ENCODE measurements at places on chromosomes 1 and 21.

DNA sequence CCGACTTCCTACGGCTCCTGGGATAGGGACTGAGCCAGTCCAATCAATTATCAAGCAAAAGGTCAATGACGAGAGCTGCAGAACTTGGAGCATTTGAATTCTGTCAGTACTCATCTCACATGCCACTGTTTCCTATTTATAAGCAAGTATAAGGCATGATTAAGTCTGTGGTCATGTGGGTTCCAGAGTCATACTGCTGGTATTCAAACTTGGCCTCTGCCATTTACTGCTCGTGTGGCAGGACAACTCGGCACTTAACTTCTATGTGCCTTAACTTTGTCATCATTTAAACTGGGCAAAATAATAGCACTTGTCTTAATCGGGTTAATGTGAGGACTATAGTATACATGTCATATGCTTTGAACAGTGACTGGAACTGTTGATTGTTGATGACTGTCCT, 44.9 kb upstream of the TNFSF18 start:
- no peak for DNase-seq

- no peak for DNase-seq
These were observed 207.9 kb downstream of the PAPPA2 start for GRCh38 chr1:176670853-176671252.

DNA sequence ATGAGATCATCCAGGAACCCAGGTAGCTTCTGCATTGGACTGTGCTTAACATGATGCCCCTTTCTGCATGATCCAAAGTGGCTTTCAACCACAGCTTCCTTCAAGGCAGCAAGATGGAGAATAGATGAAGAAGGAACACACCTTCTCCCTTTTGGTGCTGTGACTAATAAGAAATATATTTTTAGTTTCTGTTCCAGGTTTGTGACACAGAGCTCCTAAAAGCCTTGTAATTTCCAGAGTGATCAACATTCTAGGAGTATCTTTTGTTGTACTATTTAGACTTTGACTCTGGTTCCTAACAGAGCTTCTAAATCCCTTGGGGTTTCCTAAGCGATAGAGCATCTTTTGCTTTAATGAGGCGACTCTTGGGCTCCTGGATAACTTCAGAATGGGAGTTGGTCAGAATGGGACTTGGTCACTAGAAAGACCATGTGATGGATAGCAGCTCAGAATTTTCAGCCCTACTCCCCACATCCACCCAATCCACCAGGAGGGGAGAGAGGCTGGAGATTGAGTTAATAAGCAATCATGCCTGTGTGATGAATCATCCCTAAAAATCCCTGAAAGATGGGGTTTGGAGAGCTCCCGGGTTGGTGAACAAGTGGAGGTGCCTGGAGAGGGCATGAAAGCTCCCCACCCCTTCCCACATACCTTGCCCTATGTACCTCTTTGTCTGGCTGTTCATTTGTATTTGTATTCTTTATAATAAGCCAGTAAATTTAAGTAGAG, 134.8 kb downstream of the FGGY start:
- DNase-seq = no peak

- DNase-seq = no peak
These were observed 1162.5 kb upstream of the PRMT6 start for GRCh38 chr1:105894006-105894405.

DNA sequence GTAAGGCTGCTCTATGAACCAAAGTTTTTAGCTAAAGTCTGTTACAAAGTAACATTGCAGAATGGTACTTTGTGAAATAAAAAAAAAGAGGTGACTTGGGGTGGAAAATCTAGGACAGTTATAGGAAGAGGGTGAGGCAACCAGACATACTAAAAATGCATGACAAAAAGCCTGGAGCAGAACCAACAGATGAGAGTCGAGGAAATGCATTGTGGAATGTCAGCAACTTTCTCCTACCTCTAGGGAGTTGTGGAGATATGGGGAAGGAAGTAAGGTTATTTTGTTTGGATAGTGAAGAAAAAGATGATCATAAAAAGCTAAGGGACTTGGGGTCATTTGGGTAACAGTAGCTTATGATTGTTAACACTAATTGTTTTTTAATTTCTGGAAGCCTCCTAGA, 295.6 kb downstream of the S1PR1 start:
- no peak for DNase-seq

- DNase-seq = no peak
These were observed 18.4 kb downstream of the CDC73 start for GRCh38 chr1:193140254-193140653.

Measured in CD4-positive, alpha-beta T cell treated with Interleukin-12 subunit alpha and Interleukin-12 subunit beta, for 1 hour (primary cell).